ENCODE measurements at places on chromosomes 7 and 10.
A peak's percentile ranks its signal among the peaks of the same experiment; 100 is the strongest.

DNA sequence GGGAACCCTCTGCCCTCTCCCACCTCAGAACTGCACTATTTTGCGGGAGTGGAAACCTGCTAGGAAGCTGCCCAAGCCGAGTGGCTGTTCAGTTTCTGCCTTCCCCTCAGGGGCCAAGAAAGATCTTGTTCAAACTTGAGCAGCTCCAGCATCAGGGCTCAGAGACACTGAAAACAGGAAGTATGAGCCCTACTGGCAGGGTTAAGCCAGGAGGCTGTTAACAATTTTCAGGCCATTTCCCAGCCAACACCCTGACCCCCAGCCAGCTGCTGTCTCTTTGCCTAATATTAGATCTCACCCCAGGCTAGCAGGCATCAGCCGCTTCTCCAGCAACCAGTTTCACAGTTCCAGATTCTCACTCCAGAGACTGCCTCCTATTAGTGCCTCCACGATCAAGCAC, 9.2 kb downstream of the PLAU start:
- peak; percentile 61 for DNase-seq

DNA sequence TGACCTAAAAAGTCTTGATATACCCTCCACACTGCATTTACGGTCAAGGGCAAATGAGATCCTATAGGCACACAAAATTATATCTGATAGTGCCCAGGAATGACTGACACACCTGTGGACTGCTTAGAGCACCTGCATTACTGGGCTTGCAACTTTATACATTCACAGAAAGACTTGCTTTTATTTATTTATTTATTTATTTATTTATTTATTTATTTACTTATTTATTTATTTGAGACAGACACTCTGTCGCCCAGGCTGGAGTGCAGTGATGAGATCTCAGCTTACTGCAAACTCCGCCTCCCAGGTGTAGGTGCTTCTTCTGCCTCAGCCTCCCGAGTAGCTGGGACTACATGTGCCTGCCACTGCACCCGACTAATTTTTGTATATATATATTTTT, 6.5 kb upstream of the IFT22 start:
- no peak for DNase-seq

DNA sequence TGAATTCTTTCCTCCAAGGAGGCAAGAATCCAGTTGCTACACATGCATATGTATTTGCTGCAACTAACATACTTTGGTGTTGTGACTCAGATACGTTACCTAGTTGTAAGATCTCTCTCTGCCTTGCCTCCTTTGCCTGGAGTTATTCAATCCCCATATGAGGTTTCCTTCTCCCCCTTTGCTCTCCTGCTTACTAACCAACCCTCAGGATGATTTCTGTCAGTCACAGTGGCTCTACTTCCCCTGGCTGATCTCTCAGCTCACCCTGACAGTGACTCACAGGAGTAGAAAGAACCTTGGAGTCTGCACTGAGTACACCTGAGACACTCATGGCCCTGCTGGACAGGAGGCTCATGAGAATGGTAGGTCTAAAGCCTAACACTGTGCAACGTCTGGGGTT, 92.0 kb downstream of the TMEM106B start:
- DNase-seq, result no peak

GRCh38 chr10:79031723-79032122, 37.0 kb upstream of the ZMIZ1 start:
- DNase-seq, result no peak

DNA sequence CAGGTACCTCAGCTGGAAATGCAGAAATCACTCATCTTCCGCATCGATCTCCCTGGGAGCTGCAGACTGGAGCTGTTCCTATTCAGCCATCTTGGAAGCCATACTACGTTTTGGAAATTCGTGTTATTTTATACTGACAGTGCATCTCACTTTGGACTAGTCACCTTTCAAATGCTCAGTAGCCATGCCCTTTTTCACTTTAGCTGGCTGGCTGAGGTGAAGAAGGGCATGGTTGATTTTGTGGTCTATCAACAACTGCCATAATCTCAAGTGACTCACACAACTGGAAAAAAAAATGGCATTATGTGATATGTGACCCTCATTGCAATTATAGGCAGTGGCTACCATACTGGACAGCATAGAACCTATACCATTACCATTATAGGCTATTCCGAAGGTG, 100.5 kb downstream of the CCDC71L start:
- DNase-seq, result no peak

- DNase-seq, result no peak
These were observed 25.2 kb downstream of the NUB1 start for GRCh38 chr7:151366880-151367222.

DNA sequence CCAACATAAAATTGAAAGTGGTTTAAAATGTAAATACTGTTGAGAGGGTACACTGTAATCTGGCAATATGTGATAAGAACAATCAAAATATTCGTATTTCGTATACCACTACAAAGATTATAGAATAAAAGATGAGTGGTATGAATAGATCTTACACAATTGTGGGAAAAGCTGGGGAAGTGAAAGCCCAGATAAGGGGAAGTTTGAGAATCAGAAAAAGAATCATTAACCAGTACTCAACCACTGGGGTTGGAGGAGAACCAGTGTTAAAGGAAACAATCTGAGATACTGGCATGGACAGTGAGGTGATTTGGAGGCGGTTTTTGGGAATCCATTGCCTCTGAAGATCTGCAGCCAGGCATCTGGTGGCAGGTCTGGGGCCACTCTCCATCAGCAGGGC, 59.7 kb upstream of the CDK14 start:
- no peak for DNase-seq

DNA sequence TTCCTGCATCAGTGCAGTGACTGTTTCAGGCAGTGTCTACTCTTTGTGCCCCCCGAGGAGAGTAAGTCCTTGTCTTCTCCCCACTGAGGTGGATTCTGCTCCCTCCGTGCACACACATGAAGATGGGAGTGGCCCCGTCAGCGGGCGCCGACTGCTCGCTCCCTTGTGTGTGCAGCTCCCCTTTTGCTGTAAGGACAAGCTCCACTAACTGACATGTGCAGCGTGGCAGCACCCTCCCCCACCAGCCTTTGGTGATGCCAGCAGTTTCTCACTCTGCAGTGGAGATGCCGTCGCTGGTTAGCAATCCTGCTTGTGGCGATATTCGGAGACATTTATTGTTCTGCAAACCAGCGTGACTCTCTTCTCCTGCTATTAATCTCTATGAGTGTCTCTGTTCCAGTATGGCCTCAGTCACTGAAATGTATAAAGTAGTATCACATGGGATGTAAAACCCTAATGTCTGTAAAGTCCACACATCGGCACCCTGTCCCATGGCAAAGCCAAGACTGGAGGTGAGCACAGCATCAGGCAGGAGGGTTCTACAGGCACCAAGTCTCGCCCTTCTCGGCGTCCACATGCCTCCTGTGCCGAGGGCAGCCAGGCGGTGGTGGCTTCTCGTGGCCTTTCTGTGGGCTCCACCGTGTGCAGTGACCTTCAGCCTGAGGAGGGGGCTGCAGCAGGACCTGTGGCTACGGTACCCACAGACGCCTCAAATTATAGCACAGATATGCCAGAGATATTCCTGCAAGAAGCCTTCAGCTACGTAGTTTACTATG, 202.7 kb downstream of the EBF3 start:
- DNase-seq, result peak; percentile 3

DNA sequence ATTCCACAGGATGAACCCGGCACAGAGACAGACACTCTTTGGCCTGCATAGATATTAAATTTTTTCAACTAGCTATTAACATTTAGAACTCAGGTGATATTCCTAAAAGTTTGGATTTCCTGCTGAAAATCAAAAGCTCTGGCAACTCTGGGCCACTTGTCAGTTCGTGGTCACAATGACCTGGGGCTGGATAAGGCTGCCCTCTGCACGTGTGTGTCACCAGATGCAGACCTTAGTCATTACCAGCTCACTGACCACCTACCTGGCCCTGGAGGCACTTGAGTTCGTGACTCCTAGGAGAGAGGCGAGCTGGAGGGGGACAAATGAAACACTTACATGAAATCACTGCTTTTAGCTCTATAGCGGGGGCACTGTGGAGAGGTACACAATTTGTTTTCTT, 126.5 kb downstream of the HIPK2 start:
- DNase-seq, result no peak

GRCh38 chr7:143362131-143363015, at the start of gene FAM131B:
Gene FAM131B, minus strand, starts transcription at chr7:143362713. Its CDS starts 110 bp downstream, at chr7:143362603.
- DNase-seq, result no peak

DNA sequence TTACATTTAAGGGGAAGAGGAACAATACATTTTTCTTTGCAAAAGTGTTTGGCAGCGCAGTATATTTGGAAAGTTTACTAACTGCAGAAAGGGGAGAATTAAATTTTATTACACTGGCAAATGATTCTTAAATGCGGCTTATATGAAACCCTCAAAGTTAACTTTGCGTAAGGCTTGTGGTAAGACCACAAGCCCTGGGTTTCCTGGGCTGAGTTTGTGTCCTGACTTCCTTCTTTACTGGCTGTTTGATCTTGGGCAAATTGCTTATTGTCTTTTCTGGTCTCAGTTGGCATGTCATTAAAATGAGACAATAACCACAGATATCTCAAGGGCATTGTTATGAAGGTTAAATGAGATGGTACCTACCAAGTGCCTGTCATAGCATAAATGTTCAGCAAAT, 106.8 kb downstream of the GLRX3 start:
- DNase-seq, result no peak

DNA sequence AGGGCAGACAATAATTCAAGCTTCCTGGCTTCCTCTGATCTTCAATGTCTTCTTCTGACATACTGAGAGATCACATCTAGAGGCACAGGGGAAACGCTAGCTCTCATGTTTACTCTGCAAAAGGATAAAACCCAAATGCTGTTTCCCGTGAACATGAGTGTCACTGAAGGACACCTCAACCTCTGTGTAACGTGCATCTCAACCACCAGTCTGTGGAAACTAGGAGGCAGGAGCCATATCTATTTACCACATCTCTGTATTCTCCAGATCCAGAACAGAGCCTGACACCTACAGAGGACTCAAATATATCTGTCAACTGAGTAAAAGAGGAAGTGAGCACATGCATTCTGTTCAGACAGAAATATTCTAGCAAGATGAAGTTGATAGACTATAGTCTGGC, 140.3 kb upstream of the TARP start:
- no peak for DNase-seq
